Midbrain (tissue), 1 donor: ENCODE measurements at places on chromosomes 16 and 17.
A peak's percentile ranks its signal among the peaks of the same experiment; 100 is the strongest.

DNA sequence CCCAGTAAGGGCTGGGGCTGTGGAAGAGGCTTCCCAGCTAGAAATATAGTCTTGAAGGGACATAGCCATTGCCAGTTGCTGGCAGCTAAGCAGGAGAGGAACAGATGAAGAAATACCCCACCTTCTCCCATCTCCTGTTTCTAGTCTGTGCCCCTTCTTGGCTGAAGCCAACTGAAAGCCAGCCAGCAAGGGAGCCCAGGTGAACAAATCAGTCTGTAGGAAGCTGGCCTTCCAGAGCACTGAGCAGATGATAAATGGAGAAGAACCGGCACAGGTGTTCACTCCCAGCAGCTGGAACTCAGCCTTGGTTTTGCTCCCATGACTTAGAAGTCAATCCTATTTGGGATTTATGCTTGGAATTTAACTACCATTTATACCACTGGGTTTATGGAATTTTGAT is 69.2 kb upstream of the DHX40 start:
- DNase-seq, result no peak

GRCh38 chr17:55648086-55648485 is 74.6 kb downstream of the TMEM100 start:
- no peak for DNase-seq

- no peak for DNase-seq
These were observed 26.5 kb downstream of the STAT3 start for GRCh38 chr17:42361781-42362186.

- DNase-seq, result no peak
These were observed 404.8 kb upstream of the HSBP1 start for GRCh38 chr16:83402967-83403366.

GRCh38 chr16:78770353-78771091 is 671.1 kb downstream of the WWOX start:
- peak; percentile 81 for DNase-seq

DNA sequence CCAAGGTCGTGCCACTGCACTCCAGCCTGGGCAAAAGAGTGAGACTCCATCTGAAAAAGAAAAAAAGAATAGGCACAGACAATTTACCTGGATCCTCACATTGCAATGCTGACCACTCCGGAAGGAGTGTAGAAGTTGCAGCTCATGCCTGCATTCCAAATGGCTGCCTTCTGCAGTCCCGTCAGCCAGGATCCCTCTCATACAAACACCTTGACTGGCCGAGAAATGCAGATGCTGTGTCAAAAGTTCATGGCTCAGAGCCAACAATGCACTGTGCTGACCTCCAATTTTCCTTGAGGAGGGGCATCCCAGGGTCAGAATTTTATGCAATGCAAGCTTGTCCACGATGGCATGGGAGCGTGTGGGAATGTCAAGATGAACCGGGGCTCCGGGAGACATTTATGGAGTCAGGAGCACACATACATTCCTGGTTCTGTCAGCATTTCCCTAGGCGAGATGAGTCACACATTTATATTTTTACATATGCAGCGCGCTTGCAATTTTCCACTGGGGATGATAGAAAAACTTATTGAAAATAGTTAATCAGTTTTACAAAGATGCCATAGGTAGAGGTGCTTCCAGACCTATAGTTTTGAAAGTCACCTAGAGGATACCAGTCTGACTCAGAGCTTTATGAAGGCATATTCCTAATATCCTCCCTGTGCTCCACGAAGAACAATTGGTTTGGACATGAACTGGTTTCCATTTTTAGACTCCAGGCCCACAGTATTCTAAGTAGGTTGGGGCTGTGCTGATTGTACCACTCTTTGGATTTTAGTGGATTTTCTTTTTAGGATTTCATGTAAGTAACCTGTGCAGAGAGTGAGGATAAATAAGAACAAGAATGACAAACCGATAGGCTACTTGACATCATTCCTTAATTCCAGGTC is 614.6 kb downstream of the MAF start:
- DNase-seq, result no peak

DNA sequence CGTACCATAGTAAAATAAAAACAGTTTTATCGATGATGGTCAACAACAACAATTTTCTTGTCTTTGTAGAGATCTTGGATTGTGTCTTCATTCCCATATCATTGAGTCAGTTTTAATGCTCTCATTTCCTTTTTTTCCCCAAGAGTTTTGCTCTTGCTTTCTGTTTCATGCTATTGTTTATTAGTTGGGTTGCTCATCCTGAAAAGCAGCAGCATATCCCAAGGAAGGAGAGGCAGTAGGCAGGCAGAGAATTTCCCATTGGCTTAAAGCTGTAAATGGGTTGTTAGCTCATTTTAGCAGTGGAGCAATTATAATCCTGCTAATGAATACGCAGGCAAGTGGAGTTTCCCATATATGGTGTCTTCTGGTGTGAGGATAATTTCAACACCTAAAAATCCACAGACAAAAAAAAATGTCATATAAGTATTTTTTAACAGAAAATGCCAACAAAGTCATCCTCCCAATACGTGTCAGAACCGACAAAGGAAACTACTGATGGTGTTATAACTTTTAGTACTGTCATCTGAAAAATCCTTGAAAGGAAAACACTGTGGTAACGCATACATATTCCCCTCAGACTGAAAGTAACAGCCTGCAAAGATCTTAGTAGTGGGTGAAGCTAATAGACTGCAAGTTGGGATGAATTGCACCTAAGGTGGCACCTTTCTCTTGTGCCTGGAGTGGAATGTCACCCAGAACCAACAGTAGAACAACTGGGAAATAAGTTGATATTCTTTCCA is 218.3 kb downstream of the FTO start:
- DNase-seq, result no peak

DNA sequence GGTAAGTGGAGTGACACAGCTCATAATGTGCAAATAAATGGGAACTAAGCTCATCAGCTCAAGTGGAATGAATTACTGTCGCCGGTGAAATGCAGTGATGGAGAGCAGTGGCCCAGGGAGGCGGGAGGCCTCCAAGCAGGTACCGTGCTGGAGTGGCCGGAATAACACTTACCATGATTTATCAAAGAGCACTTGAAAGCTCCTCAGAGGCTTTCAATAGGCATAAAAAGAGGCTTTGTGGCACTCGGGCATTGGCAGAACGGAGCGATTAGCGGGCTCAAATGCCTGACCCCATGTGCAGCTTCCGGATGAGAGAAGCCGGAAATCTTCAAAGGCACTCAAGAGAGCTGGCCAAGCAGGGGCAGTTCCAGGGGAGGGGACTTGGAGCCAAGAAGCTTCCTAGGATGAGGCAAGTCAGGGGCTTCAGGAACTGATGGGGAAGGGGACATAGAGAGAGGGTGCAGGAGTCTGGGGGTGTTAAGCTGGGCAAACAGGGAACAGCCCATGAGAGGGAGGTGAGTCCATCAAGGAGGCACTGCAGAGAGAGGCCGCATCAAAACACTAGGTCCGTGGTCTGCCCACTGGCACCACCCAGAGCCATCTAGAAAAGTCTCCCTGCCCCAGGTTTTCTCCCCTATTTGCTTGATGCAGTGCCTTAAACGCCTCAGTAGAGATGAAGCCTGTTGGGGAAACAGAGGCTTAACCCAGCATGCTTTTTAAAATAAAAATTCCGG is 144.0 kb upstream of the IRX6 start:
- no peak for DNase-seq

GRCh38 chr16:23491490-23492391 is 18.6 kb downstream of the GGA2 start:
- no peak for DNase-seq

DNA sequence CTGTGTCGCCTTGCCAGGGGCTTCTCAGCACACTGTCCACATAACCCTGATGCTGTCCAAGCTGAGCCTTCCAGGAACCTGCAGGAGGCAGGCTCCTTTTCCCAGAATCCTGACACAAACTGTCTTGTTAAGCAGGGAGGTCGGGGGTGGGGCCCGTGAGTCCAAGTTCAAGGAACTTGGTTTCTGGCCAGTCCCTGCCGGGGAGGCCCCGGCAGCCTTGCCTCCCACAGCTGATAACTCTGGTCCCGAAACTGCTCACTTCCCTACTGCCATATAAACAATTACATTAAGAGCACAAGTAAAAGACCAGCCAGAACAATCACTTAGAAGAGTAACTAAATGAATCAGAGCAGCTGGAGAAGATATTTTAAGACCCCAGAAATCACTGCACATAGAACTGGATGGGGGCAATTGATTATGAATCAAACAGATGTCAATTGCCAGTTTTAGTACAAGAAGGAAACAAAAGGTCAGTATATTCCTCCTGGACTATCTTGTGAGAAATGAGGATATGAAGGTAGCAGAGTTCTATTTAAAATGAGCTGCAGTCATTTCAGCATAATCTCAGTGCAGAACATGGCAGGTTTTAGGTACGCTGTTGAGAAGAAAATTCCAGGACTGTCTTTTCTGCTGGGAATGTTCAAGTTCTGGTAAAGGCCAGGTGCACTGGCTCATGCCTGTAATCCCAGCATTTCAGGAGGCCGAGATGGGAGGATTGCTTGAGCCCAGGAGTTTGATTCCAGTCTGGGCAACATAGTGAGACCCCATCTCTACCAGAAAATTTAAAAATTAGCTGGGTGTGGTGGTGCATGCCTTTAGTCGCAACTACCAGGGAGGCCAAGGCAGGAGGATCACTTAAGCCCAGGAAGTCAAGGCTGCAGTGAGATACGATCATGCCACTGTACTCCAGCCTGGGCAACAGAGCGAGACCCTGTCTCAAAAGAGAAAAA is 169.8 kb downstream of the PITPNC1 start:
- peak; percentile 22 for DNase-seq

GRCh38 chr17:14156689-14157088 is 80.0 kb downstream of the CDRT15 start:
- no peak for DNase-seq

- DNase-seq, result peak; percentile 50
These were observed 23.1 kb downstream of the STAT5A start for GRCh38 chr17:42311240-42312034.

DNA sequence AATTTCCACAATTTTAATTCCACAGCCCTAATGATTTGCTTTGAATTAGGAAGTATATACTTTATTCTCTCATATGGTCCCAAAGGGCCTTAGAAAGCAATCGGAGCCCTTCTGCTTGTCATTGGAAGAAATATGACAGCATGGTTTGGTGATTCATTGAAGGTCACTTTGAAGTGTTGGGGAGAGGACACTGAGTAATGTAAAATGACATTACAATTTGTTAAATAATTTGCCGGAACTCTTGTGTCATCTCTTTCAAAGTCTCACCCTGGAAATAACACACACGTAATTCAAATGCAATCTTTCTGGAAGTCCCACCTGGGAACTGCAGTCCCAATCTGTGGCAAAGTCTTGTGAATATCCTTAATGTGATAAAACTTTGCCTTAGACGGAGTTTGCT is 59.8 kb downstream of the BMERB1 start:
- no peak for DNase-seq

- DNase-seq, result no peak
These were observed 19.9 kb upstream of the ZNF750 start for GRCh38 chr17:82859431-82860403.

DNA sequence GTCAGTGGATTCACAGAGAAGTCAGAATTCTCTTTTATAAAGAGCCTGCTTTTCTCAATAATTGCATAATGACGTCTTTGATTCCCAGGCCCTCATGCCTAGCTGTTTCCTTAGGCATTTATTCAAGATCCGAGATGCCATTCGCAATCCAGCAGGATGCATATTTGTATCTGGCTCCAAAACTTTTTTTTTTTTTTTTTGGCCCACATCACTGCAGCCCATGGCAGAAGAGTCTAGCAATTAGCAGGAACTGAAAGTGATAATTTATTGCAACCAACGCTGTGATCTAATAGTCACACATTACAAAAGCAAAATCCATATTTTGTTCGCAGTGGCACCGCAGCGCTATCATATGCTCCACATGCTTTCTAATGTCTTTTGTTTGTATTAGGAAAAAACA is 503.4 kb downstream of the MAF start:
- DNase-seq, result no peak

DNA sequence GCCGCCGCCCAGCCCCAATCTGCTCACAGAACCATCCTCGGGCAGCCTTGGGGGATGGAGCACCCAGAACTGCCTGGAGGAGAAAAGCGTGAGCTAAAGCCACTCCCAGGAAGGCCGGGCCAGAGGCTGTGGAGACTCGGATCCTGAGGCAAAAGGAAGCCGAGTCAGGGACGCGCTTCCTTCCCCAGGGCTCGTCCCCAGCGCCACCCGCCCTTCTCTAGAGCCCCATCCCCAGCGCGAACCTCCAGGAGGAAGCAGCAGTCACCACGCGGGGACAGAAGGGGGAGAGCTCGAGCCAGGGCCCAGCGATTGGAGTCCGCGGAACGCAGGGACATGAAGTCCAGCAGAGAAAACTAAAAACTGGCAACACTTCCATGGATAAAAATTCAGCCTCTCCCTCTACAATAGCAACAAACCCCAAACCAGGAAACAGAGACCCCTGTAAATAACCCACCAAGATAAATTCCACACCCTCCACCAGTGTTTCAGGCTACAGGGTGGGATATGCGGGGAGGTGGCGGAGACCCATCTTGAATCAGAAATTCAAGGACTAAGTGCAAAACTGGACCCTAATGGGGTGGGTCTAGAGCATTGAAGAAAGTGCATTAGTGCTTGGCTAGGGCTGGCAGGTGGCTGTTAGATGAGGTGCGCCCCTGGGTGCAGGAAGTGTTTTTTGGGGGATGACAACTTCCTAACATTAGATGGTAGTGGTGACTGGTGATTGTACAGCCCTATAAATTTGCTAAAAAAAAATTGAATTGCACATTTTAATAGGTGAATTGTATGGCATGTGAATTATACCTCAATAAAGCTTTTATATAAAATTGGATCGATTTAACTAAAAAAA is 116.1 kb upstream of the METRNL start:
- peak; percentile 59 for DNase-seq

- no peak for DNase-seq
These were observed at the start of gene MLKL for GRCh38 chr16:74700438-74701225. TSS of gene MLKL (minus strand) at chr16:74700862. CDS start at chr16:74695757, 5,105 bp downstream.

DNA sequence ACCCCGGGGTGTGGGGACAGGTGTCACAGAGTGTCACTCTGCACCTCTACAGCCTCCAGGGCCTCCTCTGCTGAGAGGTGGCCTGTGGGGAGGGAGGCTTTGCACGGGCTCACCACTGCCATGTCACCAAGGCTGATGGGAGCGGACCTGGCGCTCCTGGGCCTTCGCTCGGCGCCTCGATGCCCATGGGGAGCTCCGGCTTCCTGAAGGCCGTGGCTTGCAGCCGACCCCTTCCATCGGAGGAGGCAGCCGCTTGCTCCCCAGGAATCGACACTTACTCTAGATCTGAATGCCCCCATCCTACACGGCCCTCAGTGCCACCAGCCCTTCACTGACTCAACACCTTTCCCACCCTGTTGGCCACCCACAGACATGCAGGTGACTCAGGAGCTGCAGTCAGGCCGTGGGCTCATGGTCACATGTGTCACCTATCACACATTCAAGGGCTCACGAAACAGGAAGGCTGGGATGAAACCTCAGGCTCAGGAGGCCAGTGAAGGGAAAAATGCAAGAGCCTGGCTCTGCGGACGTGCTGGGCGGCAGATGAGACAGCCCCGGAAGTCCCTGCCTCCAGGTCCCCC is 11.9 kb downstream of the LGALS3BP start:
- no peak for DNase-seq
